NCI-H1092 treated with DMSO at 0.1 percent for 48 hours (cell line): ENCODE measurements at places on chromosomes 5 and 9.

GRCh38 chr9:37062336-37062735, 28.3 kb upstream of the PAX5 start:
- no peak for DNase-seq

DNA sequence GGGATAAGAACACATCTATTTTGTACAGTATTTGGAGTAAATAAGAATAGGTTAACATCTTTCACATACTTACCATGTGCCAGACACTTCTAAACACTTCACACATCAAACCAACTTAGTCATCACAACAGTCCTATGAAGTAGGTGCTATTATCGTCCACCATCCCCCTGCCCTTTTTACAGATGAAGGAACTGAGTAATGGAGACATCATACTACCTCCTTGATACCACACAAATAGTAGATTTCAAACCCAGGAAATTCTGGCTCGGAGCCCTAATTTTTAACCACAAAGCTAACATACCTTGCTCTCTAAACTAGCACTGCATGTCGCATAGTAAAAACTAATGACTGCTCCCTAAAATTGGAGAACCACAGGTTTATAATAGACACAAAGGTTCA, 4.2 kb upstream of the ZNF366 start:
- no peak for DNase-seq

- peak; percentile 83 for DNase-seq
Observed at GRCh38 chr5:5767286-5767928, 344.9 kb downstream of the ICE1 start.

DNA sequence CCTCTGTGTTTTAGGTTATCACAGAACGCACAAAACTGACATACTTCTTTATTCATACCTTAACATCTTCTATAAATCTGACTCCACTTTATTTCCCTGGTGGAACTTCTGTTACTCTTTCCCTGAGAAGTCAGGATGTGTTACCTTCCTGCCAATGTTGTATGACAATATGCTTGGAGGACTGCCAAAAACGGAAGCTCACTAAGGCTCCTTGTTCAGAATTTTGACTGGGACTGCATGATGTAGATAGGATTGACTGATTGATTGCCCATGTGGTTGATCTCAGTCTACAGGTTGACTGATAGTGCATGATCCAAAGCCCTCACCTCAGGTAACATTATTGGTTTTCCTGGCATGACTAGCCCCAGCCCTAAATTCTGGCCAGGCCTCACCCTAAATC, 319.4 kb downstream of the TLR4 start:
- no peak for DNase-seq

DNA sequence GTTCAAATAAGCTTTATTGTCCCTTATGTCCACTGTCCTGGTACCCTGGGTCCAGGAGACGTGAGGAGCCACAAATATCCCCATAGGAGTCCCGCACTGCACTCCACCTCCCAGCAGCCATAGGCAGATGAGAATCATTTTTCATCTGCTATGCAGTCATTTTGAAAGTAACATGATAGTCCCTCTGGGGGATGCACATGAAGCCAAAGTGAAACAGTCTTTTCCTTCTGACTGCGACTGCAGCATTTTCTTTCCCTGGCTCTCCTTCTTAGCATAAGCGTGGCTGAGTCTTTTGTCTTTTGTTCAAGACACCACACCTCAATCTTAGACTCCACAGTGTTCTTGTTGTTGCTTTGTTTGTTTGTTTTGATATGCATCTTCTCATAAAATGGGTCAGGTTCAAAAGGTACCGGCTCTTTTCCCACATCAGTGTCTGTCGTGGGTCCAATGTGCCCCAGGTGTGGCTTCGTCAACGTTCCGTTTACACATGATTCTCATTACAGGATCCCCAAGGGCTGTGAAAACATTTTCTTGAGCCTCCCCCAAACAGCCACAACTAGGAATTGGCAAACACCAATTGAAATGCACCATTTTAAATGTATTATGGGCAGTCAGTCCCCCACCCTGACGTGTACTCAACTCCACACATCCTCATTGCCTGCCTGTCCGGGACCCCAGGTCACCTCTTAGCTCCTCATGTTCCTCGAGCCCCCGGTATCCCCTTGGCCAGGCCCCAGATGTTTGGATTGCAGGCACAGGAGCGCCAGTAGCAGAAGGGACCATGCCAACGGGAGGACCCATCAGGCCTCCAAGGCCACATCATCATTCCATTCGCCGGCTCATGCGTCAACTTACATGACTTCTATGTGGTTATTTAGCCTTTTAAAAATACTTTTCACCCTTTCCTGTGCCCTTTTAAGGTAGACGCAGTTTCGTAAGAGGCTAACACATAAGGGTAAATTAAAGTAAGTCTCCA, 237.8 kb upstream of the DAPK1 start:
- no peak for DNase-seq
